ENCODE measurements at places on chromosomes 6 and 20.

DNA sequence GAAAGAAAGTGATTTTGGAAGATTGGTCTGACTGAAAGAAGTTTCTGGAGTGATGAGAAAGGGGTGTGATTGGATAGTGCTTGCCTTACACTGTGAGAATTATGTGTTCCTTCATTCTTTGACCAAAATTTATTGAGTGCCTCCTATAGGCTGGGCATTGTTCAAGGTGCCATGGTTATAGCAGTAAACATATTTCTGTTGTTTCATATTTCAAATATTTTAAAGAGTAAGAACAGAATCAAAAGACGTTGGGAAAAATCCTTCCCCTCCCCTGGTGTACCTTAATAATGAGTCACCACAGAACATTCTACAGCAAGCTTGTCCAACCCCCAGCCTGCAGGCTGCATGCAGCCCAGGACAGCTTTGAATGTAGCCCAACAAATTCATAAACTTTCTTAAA is 78.6 kb downstream of the GCLC start:
- DNase-seq: no peak

- DNase-seq: no peak
Observed at GRCh38 chr6:34491091-34491430, 25.2 kb downstream of the PACSIN1 start.

DNA sequence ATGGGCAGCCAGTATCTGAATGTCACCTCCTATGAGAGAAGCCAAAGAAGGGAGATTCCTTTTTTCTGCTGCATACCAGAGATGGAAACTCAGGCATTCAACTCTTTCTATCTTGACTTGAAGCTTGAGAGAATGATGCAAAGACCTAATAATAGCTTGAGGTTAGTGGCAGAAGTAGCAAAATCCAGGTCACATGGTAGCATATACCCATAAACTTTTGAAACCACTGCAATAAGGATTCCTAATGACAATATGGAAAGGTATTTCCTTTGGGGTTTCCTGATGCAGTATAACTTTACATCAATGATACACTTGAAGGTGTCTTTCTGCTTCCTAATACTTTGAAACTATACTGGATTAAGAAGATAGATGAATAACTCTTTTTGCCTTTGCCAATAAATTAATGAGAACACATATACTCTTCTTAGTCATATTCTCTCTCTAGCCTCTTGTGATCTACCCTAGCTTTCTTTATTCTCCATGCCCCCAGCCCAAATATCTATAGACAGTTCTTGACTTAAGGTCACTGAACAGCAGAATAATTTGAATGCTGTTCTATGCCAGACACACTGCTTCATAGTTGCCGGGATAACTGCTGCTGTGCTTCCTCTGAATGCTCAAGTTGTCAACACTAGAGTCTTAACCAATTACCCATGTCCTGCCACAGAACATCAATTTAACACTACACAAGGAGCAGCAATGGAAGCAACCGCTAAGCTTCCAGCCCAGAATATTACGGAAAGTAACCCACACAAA is 155.5 kb upstream of the SIM1 start:
- no peak for DNase-seq

- DNase-seq: no peak
Observed at GRCh38 chr6:25056130-25056529, 120.4 kb upstream of the RIPOR2 start.

DNA sequence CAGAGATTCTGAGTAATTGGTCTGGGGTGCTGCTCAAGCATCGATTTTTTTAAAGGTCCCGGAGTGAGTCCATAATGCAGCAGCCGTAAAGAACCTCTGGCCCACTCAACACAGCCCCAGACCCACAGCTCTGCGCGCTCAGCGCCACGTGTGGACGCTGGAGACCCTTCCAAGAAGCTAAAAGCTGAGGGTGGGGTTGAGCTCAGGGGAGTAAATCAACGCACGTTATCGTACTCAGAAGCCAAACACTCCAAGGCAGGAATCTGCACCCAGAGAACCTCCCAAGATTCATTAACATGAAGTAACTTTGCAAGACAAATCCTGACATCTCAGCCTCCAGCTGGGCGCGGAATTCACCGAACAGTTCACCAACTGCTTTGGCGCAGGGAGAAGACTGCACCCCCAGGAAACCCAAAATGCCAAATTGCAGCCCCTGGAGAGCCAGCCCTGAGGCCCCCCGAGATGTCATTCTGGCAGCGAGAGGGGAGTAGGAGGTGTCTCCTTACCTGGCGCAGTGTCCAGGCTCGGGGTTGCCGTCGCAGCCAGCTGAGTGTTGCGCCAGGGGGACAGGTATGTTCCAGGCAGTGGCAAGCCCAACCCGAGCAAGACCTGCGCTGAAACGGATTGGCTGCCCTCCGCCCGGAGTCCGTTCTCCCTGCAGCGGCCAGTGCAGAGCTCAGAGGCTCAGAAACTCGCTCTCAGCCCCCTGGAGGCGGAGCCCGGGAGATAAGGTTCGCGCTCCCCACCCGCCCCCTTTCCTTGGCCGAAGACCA is at the start of gene COL21A1:
TSS of gene COL21A1 (minus strand) at position 700 of the 773 bp plus-strand sequence. CDS start 64,962 bp downstream, outside the sequence.
- peak; percentile 25 for DNase-seq

DNA sequence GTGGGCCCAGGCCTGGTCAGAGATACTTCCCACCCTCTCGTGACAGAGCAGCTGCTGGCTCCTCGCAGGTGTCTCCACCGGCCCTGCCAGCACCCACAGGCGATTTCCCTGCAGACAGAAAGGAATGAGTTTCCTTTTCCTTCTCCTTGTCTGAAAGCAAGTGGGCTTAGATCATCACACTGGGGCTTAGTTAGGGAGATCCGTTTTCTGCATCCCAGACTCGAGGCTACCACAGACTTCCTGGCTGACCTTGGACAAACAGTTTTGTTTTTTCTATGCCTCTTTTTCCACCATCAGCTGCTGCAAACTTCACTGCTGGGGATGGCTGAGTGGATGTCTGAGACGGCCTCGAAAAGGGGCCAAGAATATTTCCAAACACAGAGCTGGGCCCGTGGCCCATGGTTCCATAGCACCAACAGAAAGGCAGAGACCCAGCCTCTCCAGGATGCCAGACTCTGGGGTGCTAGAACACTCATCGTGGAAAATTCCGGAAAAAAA is 86.5 kb downstream of the BANF2 start:
- no peak for DNase-seq

- DNase-seq: no peak
Observed at GRCh38 chr20:2093159-2093781, 8.4 kb upstream of the STK35 start.

GRCh38 chr6:17473554-17473953 is 80.2 kb downstream of the CAP2 start:
- DNase-seq: no peak

DNA sequence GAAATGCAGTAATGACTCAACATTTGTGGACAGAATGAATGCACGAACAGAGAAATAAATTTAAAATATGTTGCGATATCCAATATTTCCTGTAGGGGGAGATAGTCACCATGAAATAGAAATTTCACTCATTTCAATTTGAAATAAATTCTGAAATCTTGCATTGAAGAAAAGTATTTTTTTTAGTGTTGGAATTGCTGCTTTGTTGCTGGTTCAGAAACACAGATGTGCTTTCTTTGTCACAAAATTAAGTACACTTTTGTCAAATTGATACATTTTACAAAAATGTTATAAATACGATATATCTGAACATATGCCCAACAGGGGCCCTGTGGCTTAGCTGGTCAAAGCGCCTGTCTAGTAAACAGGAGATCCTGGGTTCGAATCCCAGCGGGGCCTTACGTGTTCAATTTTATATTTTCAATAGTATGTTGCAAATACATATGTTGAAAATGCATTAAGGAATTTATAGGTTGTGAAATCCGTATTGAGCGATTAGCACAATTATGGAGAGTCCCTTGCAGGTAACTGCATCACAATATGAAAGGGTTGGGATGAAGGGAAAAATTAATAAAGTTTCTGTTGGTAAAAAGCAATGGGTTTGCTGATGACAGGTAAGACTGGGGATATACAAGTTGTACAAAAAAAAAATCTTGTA is 85.4 kb upstream of the PRSS16 start:
- peak; percentile 60 for DNase-seq

GRCh38 chr6:168999392-168999791 is 254.3 kb downstream of the THBS2 start:
- DNase-seq: no peak

DNA sequence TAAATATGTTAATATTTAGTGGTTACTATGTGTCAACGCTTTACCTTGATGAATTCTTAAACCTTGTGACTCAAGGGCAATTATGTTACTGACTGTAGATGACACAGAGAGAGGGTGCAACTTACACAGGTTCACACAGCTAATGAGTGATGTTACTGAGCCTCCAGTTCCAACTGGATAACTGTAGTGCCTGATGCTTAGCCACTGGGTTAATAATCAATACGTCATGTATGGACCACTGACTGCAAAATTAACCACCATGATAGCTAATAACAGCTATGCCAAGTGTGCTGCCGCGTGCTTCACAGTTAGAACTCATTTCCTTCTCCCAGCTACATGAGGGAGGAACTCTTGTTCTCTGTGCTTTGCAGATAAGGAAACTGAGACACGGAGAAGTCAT is 45.4 kb downstream of the SIRPA start:
- no peak for DNase-seq

GRCh38 chr6:53910834-53911233 is 116.0 kb downstream of the LRRC1 start:
- DNase-seq: no peak

DNA sequence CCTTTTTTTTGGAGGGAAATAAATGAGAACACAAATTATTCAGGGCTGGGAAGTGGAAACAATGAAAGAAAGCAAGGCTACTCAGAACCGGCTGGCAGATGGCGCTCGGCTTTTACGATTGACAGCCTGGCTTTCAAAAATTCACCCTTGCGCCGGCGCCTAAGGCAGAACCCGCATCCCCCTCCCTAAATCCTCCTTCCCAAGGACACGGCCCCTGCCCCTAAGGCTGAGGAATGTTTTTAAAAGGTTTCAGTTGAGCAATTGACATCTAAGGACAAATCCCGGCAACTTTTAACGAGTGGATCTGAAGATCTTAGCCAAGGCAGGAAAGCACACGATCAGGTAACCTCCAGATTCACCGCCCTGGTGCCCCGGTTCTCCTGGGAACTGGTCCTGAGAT is 16.3 kb downstream of the GNAS start:
- no peak for DNase-seq

GRCh38 chr6:34331371-34332050 is 61.0 kb downstream of the NUDT3 start:
- DNase-seq: no peak

GRCh38 chr6:90663873-90664272 is 77.0 kb upstream of the MAP3K7 start:
- no peak for DNase-seq

DNA sequence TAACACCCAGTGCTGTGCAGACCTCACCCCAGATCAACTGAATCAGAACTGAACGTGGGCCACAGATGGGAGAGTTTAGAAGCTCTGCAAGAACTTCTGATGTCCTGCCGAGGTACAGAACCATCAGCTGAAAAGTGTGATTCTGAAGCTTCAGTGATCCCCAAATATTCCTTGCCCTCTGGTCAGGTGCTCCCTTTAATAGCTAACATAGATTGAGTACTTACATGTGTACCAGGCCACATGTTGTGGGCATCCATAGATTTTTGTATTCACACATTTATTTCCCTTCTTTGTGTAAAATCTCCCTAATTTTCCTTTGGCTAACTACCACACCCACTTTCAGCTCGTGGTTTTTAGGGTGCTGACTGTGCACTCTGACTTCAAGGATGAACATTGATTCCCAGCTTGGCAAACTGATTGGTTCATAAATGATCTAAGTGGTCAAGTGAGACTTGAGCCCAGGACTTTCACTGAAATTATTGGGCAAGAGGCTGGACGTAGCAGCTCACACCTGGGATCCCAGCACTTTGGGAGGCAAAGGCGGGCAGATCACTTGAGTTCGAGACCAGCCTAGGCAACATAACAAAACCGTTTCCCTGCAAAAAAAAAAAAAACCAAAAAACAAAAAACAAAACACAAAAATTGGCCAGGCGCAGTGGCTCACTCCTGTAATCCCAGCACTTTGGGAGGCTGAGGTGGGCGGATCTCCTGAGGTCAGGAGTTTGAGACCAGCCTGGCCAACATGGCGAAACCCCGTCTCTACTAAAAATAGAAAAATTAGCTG is 162.2 kb downstream of the BCAS1 start:
- no peak for DNase-seq

DNA sequence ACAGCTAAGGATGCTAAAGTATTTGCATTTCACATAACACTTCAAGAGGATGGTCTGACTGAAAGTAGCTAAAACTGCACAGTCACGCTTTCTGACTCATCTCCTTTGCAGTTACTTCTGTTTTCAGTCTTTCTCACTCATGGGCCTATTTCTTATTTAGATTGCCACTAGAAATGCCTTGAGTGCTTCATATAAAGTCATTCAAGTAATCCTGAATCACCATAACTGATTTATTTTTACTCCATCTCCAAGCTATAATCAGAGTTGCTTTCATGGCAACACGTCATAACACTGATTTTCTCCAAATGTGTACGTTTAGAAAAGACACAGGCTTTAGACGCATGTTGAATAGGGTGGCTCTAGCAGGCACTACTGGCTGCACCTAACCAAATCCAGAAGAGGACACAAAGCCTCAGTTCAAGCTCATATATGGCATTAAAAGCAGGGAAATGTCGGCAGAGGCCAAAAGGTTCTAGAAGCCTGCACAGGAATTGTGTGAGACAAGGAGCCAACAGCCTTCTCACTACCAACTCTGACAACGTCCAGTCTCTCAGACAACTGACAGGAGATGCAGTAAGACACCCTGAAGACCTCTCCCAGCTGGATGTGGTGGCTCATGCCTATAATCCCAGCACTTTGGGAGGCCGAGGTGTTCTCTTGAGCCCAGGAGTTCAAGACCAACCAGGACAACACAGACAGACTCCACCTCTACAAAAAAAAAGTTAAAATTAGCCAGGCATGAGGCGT is 64.1 kb upstream of the BEND6 start:
- no peak for DNase-seq

GRCh38 chr6:44257025-44257752 is at the start of gene SLC35B2:
Gene SLC35B2, minus strand, starts transcription at chr6:44257528. Its CDS starts 118 bp downstream, at chr6:44257410.
- DNase-seq: peak; percentile 53

DNA sequence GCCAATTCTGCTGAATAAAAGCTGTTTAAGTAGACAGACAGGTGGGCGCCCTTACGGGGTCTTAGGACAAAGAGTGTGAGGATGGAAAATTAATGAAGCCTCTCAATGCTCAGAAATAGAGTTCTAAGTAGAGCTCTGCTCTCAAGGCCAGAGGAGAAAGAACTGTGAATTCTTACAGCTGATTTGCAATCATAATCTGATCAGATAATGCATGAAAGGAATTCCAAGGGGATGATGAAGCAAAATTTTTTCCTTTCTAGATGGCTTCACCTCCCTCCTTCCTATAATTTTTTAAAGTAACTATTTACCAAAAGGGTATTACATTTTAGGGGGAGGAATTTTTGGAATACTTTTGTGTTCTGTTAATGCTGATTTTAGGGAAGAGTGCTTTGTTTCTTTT is 308.1 kb upstream of the HS3ST5 start:
- no peak for DNase-seq

DNA sequence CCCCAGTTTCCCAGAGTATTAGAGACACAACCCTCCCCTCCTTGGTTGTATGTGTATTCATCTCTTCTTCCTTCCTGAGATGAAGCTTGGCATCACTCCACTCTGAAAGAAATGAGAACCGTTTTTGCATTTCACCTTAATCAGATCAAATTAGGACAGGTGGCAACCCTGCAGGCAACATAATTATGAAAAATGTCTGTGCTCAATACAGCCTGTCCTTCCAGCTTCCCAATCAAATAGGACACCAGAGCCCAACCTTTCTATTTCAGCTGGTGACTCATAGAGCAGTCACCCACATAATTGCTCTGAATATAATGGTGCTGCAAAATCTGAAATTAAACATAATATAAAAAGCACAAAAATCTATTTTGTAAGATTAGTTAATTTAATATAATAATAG is 310.2 kb upstream of the AGPAT4 start:
- no peak for DNase-seq

GRCh38 chr6:128663238-128663637 is 142.8 kb upstream of the PTPRK start:
- DNase-seq: no peak
